ENCODE measurements at places on chromosomes 11 and 22.

DNA sequence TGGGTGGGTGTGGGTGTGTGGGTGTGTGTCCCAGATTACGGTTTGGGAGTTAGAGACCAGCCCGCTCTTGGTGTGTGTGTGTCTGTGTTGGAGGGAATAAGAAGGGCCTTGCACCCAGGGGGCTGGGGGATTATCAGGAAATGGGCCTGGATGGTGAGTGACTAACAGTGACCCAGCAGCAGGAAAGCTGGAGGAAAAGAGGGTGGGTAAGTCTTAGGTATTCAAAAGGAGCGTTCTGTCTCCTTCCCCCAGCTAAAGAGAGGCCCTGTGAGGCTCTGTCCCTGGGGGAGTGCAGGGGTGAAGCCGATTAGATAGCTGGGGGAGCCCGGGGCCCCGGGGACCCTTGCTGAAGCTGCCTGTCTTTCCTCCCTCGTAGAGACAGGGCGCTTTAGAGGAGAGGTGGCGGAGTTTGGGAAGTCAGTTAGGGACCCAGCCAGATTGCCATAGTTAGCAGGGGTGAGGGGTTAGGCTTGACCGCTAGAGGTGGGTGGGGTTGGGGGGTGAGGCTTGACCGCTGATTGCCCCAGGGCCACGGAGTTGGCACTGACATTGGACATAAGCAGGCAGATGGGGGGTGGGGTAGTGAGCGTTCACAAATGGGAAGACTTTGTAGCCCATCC, 1.5 kb downstream of the OAF start:
- DNase-seq, result no peak

DNA sequence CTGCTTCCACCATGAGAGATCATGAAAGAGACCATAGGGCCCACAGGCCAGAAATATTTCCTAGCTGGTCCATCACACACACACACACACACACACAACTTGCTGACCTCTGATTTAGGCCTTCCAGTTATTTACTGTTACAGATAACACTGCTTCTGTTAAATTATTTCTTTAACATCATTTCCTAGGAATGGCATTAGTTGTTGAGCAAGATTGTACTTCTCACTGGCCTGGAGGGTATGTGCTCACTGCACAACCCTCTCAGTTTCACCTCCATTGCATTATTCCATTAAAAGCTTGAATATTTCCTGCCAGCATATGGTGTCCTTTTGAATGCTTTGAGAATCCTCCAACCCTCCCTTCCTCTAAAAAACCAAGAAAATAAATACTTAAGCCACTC, 104.4 kb downstream of the MICAL2 start:
- no peak for DNase-seq

GRCh38 chr11:115617767-115618166, 113.6 kb upstream of the CADM1 start:
- no peak for DNase-seq

DNA sequence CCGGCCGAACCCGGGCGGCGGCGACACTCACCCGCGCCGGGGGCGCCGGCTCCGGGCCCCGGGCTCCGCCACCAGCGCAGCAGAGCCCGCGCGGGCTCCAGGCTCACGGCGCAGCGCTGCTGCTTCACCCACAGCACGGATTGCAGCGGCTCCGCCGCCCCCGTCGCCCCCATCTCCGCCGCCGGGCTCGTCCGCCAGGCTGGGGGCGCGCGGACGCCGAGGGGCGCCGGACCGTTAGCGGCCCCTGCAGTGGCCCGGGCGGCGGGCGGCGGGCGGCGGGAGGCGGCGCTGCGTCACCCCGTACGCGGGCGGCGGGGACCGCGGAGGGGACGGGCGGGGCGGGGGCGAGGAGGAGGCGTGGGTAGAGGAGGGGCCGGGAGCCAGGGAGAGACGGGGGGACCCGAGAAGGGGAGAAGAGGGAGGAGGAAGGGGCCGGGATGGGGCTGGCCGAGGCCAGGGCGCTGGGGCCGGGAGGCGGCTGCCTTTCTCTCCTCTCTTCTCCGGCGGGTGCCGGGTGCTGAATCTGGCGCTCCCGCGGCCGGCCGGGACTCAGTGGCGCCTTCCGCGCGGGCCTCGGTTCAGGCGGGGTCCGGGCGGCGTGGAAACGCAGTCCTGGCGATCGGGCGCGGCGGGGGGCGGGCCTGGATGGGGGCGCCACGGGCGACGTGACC, at the start of gene CERK:
CERK (minus strand) TSS at position 277 of the 671 bp plus-strand sequence; CDS start at position 173, 104 bp downstream.
- peak; percentile 54 for DNase-seq

DNA sequence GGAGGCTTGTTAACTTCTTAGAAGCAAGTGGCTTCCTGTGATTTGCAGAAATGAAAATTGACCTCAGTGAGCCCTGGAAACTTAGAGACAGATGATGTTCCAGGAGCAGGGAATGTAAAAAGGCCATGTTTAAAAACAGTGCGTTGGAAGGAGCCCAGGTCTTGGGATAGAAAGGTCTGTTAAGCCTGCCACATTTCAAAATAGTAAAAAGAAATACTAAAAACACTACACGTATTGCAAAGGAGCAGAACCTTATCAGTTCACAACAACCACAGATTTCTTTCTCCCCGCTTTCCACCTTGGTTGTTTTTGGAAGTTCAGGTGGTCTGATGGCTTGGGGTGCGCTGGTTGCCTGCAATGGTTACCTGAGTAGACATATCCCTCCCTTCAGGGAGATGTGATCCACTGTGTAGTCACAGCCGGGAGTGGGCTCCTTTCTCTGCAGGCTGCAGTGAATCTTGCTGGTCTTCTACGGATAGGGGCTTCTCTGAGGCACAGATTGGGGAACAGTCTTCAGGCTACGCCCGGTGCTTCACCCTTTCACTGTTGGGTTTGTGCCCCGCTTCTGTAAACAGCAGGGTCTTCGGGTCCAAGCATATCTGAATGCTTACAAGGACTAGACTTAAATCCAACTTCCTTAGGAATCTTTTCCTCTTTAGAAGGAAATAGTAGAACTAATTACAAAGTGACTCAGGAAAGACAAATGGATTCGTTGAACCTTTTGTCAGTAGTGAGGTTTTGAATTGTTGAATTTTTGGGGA, 1.9 kb downstream of the TEAD1 start:
- no peak for DNase-seq

DNA sequence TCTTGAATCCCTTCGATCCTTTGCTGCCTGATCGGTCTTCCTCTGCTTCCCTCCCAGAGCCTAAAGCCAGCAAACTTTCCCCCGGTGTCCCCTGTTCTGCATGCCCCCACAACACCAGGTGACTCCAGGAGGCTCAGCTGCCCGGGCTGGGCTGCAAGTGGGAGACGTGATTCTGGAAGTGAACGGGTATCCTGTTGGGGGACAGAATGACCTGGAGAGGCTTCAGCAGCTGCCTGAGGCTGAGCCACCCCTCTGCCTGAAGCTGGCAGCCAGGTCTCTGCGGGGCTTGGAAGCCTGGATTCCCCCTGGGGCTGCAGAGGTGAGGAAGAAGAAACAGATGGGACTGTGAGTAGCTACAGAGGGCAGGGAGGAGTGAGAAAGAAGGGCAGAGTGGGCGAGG, 3.6 kb downstream of the NHERF4 start:
- DNase-seq, result no peak

DNA sequence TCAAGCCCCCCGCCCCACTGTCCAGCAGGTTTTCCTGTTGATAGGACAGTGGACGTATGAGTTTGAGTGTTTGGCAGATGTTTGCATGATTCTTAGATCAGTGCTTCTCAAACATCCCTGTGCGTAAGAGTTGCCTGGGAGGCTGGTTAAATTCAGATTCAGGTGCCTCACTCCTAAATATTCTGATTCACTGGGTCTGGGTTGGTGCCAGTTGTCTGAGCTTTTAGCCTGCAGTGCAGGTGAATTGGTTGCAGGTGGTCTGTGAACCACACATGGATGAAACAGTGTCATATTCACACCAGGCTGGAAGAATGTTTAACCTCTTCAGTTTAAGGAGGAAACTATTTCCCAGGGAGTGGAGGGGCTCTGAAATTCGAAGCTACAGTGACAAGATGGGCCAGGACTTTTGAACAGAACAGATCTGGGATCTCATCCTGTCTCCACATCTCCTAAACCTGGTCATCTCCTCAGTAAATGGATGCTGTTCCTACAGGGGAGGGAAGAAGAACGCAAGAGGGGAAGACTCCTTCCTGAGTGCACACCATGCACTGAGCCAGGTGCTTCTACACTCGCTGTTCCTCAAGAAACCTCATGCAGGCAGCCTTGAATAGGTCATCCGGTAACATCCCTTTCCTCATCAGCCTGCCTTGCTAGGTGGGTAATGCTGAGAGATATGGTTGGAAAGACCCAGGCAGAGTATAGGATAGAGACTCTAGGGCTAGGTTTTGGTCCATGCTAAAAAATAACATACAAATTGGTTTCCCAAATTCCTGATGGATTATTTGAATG, 47.8 kb downstream of the TEAD1 start:
- DNase-seq, result no peak

DNA sequence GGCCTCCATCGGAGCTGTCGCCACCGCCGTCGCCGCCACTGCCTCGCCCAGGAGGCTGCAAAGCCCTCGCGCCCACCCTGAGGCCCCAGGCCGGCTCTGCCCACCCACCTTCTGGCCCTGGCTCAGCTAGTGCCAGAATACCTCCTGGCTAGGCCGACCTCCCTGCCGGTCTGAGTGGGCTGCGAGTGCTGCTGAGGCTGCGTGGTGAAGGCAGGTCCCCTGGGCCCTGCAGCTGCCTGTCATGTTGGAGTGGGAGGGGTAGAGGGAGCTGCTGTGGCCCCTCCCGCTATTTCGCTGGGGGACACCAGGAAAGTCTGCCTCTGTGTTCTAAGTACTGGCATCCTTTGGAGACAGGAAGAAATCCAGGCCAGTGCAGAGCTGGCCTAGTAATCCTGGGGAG, 34.2 kb downstream of the LRRC10B start:
- no peak for DNase-seq

DNA sequence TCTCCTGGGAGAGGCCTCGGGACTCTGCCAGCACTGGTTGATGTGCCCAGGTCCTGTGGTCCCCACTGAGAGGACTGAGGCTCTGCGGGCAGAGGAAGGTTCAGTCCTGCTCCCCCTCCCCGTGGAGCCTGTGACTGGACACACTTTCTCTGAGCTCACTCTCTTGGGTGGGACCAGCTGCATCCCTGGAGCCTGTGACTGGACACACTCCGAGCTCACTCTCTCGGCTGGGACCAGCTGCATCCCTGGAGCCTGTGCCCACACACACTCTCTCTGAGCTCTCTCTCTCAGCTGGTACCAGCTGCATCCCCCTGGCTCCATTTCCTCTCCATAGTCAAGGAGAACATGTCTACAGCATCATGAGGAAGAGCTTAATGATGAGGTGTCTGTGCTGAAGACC, 39.5 kb downstream of the TOLLIP start:
- no peak for DNase-seq

GRCh38 chr11:926341-926916, 759 bp downstream of the AP2A2 start:
- no peak for DNase-seq

DNA sequence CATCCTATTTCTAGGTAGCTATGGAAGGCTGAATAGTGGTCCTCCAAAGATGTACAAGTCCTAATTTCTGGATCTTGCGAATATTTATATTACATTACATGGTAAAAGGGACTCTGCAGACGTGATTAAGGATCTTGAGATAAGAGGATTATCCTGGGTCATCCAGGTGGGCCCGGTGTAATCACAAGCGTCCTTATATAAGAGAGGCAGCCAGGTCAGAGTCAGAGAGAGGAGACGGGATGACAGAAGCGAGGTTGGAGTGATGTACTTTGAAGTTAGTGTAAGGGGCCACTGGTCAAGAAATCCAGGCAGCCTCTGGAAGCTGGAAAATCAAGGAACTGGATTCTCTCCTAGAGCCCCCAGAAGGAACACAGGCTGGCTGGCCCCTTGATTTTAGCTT, 70.1 kb upstream of the MYOD1 start:
- no peak for DNase-seq

GRCh38 chr11:26905368-26905767, 88.5 kb upstream of the FIBIN start:
- DNase-seq, result no peak

- DNase-seq, result no peak
Observed at GRCh38 chr11:94281324-94281723, 23.1 kb upstream of the IZUMO1R start.

DNA sequence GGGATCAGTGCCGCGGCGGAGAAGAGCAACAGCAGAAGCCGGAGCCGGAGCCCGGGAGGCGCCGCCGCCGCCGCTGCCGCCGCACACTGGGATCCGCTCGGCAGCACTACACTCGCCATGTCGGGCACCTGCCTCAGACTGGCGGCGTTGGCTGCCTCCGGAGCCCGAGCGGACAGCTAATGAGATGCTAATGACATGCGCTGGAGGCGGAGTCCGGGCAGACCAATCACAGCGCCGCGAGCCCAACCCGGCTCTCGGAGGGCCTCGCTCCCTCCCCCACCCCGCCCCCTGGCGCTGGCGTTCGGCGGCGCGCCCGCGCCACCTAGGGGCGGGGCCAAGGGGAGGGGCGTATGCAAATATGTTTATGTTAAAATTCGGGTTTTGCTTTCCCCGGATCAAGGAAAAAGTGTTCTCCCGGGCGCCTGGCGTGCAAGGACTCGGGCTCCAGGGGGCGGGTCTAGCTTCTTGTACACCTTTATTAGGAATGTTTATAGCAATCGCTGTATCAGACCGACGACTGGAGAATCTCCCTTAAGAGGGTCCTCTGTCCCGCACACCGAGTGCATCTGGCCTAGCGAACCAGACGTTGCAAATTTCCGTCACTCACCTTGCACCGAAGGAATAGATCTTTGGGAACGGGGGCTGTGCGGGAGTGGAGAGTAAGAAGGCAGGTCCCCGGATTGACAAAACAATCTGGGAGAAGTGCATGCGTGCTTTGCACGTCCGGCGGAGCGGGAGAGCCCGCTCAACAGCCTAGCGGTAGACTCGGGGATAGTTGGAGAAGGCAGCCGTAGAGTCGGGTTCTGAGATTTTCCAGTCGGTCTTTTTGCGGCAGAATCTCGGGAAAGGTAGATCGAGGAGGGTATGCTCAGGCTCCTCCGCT, at the start of gene CADM1:
CADM1 (minus strand) TSS at position 140 of the 883 bp plus-strand sequence.
- DNase-seq, result peak; percentile 51

GRCh38 chr22:29634847-29635246, 31.4 kb downstream of the NF2 start:
- no peak for DNase-seq

DNA sequence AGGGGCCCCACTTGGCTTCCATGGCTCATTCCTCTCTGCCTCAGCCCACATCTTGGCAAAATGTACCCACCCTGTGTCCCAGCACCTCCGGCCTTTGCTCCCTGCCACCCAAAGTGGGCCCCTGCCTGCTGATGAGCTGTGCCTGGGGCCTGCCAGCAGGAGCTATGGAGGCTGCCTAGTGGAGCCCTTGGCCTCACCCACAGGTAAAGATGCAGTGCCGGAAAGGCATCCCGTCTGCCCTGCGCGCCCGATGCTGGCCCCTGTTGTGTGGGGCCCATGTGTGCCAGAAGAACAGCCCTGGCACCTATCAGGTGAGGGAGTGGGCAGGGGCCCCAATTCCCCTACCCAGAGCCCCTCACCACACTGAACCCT, 1.3 kb downstream of the TBC1D10C start:
- no peak for DNase-seq

DNA sequence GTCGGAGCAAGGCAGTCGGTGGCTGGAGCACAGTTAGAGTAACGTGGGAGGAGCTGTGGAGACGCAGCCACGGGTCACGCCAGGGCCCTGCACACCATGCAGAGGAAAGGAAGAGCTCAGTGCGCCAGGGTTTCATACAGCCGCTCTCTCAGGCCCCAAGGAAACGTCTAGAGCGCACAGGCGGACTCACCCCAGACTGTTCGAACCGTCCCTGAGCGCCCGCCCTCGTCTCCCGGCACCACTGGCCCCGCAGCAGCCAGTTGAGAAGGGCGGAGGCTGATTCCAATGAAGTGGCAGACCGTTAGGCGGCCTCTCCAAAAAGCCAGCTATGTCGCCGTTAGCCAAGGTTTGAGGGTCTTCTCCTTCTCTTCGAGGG, 483 bp upstream of the HYLS1 start:
- DNase-seq, result no peak

- DNase-seq, result no peak
Observed at GRCh38 chr11:65745049-65745448, 24.5 kb upstream of the RNASEH2C start.

GRCh38 chr11:114132944-114133394, 73.5 kb downstream of the ZBTB16 start:
- no peak for DNase-seq

Data from activated CD4-positive, alpha-beta T cell treated with anti-CD3 and anti-CD28 coated beads for 1 hour (primary cell).